ENCODE measurements at places on chromosomes 6 and 20. TPM values are rescaled to one million over a fixed set of nuclear protein-coding genes. Genes with fewer than 3 reads are reported as not detected.
A peak's percentile ranks its signal among the peaks of the same experiment; 100 is the strongest.

DNA sequence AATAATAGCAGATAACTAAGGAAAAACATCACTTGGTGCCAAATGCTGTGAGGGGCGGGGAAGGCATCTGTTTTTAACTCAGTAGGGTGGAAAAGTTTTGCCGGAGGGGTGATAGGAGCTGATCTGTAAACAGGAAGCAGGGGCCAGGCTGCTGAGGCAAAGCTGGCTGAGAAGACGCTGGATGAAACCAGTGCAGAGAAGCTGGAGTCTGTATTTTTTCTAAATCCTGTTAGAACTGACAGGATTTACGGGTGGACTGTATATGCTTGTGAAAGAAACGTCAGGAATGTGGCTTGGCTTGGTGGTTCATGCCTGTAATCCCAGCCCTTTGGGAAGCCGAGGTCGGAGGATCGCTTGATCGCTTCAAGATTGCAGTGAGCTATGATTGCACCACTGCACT is 5.6 kb downstream of the PCMTD2 start:
- H3K27me3 ChIP-seq = no peaks in the 10 kb centered on the region
- peak; percentile 74 for DNase-seq
- peaks cover 28% of the 10 kb centered on the region for H3K4me1 ChIP-seq
- H3K27ac ChIP-seq = peak overlapping the region; percentile 89
- H3K4me3 ChIP-seq = no peak overlapping the region
- H3K36me3 ChIP-seq = no peaks in the 10 kb centered on the region

DNA sequence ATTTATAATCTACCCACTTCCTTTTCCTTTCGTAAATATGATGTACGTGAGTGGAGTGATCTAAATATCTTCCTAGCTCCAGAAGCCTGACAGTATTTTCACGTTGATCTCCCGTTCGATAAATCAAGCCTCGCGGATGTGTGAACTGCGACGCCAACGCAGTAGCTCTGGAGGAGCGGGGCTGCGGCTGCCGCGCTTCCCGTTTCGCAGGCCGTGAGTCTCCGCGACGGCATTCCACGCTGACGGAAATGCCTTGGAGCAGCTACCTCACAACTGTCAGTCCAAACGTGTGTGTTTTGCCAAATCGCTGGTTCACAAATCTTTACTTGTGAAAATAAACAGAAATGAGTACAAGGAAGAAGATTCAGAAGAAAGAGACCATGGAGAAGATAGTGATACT is 41.2 kb downstream of the BTBD3 start:
- no peaks in the 10 kb centered on the region for H3K4me1 ChIP-seq
- H3K4me3 ChIP-seq = no peak overlapping the region
- H3K27ac ChIP-seq = no peak overlapping the region
- H3K36me3 ChIP-seq = no peaks in the 10 kb centered on the region

GRCh38 chr6:33742837-33743236 is 3.9 kb downstream of the IP6K3 start:
- H3K27me3 ChIP-seq = no peaks in the 10 kb centered on the region
- H3K36me3 ChIP-seq = no peaks in the 10 kb centered on the region
- DNase-seq = no peak
- no peak overlapping the region for H3K4me3 ChIP-seq

NOX3 gene
- not detected for total RNA-seq

EYS gene
- total RNA-seq = 1.4 TPM

DNA sequence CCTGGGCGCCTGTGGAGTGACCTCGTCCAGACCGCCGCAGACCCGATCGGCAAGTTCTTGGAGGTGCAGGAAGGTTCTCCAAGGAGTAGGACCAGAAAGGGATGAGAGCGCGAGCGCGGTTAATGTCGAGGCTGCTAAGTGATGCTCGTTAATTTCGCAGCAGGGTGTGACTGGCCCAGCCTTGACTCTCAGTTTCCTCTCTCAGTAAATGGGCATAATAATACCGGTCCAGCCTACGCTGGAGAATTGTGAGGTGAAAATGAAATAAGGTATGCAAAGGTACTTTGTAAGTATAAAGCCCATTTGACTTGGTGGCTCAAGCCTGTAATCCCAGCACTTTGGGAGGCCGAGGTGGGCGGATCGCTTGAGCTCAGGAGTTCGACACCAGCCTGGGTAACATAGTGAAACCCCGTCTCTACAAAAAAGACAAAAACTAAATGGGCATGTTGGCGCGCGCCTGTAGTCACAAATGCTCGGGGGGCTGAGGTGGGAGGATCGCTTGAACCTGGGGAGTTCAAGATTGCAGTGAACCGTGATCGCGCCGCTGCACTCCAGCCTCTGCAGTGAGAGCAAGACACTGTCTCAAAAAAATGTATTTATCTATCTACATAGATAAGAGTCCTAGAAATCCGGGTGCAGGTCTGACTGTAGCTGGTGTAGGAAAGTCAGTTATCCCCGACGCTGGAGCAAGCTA is 634 bp upstream of the BTBD9 start:
- no peaks in the 10 kb centered on the region for H3K27me3 ChIP-seq
- DNase-seq = peak; percentile 8
- H3K27ac ChIP-seq = peak overlapping the region; percentile 98

DNA sequence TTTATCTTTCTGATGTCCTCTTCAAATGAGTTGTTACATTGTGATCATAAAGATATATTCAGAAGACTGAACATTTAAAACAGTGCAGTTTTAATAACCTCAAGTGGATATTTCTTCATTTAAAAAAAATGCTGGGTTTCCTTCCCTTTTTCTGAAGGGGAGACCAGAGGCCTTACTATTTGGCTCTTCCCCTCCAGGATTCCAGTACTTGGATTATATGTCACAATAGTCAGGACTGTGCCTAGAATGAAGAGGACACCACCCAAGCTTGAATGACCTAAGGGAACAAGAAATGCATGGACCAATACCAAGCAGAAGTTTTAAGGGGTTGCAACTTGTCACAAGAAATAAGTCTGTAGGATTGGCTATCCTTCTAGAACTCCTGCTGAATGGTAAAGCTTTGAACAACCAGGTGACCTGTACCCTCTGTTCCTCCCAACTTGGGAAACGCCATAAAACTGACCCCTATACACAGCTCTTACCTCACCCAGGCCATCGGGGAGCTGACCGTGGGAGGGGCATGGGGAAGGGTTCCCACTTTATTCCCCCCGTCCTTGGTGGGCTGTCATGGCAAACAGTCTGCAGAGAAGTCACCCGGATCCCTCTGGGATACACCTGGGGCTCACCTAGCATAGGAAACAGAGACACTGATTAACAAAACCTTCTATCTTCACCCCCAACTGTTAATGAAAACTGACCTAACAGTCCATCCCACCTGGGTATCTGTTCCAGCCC is 2.0 kb downstream of the FRS3 start:
- no peak overlapping the region for H3K4me3 ChIP-seq
- no peak overlapping the region for H3K27ac ChIP-seq
- H3K4me1 ChIP-seq = peaks cover 18% of the 10 kb centered on the region
- no peaks in the 10 kb centered on the region for H3K27me3 ChIP-seq
- no peaks in the 10 kb centered on the region for H3K36me3 ChIP-seq

DNA sequence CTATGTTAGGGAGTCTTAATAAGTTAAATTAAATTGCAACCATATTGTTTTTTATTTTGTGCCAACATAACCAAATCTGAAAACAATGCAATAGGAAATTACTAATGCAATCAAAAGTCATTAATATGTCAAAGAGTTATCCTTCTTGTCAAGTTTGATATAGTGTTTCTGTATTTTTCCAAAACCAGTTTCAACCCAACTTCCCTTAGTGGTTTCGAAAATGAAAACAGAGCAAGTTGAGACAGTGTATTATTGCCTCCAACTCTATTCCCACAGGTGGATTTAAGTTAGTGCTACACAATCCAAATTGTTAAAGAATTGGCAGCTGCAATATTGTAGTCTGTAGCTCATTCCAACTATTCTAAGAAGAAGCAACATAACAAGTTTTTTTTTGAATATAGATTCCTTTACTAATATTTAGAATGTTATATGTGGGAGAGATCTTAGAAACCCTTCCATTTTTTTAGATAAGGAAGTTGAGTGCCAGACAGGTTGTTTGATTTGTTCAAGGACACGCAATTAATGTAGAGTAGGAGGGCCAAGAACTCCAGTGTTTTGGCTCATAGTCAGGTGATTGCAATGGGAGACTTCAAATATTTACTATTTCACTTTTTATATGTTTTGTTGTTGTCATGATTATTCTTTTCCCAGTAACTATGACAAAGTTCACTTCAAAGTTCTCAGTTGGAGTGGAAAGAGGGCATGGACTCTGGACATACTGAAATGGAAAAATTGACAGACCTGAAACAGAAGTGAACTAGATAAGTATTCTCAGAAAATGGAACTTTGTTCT is 282.4 kb upstream of the HSF2 start:
- H3K27me3 ChIP-seq = no peaks in the 10 kb centered on the region
- H3K36me3 ChIP-seq = no peaks in the 10 kb centered on the region
- H3K4me1 ChIP-seq = no peaks in the 10 kb centered on the region
- no peak for DNase-seq
- no peak overlapping the region for H3K27ac ChIP-seq

DNA sequence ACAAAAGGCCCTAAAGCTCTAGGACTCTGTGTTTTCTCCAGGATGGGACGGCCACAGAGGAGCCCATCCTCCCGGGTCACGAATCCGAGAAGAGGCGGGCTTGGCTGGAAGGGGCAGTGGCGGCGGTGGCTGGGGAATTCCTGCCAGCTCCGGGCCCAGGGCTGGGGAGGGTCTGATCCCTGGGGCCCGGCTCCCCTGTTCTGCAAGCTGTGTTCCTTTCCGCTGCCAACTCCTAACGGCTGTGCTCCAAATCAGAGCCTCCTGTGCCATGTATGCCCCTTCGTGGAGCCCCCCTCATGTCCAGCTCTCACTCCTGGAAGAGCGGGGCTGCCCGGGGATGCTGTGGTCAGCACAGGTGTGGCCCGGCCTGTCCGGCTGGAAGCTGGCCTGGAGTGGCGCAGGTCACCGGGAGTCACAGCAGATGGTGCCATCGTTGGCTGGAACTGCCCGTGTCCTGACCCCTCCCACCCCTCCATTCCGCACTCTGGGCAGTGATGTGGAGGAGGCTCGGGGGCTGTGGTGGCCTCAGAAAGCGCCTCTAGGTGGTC is 88.2 kb upstream of the MPC1 start:
- H3K36me3 ChIP-seq = no peaks in the 10 kb centered on the region
- H3K4me1 ChIP-seq = no peaks in the 10 kb centered on the region
- no peaks in the 10 kb centered on the region for H3K27me3 ChIP-seq

DNA sequence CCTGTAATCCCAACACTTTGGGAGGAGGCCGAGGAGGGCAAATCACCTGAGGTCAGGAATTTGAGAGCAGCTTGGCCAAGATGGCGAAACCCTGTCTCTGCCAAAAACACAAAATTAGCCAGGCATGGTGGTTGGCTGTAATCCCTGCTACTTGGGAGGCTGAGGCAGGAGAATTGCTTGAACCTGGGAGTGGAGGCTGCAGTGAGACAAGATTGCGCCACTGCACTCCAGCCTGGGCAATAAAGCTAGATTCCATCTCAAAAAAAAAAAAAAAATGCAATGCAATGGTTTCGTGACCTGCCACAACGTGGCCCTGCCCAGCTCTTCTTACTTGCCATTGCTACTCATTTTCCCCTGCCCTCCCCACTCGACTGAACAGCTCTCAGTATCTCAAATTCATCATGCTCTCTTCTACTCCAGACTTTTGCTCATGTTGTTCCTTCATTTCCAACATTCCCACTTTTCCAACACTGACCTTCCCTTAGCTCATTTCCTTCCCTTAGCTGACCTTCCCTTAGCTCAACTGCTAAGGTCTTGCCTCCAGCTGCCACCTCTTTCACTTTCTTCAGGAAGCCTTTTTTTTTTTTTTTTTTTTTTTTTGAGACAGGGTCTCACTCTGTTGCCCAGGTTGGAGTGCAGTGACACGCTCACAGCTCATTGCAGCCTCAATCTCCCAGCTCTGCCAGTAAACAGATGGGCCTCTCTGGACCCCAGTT is 2.1 kb upstream of the MTHFD1L start:
- no peak for DNase-seq
- H3K4me3 ChIP-seq = no peak overlapping the region
- H3K27me3 ChIP-seq = no peaks in the 10 kb centered on the region
- peaks cover 23% of the 10 kb centered on the region for H3K4me1 ChIP-seq
- H3K27ac ChIP-seq = no peak overlapping the region

COQ3 gene
- 5.7 TPM for total RNA-seq

Data from hepatocyte (in vitro differentiated cells).